ENCODE measurements at places on chromosomes 1 and 21.

DNA sequence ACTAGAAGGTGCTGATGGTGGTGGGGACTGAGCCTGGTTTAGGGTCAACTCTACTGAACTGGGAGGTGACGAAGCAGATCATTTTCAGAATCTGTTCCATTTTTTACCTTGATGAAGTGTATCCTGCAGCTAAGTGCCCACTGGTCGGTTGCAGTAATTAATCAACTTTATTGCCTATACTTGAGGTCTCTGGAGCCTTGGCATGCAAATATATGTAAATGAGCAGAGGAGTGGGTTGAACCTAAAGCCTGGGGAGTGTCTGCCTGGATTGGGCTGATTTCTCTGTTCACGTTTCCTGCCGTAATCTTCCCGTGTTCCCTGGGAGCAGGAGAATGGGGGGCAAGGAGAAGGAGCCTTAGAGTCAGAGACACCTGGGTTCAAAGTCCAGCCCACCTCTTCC lies 286.8 kb downstream of the PTPRU start:
- DNase-seq = no peak

DNA sequence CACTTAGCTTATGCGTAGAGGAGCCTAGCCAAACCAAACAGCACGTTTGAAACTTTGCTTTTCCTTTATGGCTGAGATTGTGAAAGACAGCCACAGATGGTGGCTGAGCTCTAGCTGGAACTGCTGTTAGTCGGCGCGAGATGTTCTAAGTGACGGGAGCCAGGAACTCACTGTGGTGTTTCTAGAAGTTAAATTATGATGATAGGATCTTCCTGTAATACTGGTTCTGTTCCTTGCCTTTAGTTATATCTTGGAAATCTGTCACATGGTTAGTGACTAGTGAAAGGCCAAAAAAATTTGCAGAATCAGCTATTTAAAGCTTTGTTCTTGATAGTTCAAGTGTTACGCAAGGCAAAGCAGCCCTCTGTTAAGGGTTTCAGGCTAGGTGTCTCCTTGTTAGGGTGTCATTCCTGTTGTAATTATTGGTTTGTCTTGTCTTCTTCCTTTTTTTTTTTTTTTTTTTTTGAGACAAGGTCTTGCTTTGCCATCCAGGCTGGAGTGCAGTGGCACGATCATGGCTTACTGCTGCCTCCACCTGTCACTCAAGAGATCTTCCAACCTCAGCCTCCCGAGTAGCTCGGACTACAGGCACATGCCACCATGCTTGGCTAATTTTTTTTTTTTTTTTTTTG lies 22.6 kb downstream of the AK4 start:
- DNase-seq = no peak

GRCh38 chr1:172489847-172490246 lies 43.1 kb upstream of the SUCO start:
- no peak for DNase-seq

DNA sequence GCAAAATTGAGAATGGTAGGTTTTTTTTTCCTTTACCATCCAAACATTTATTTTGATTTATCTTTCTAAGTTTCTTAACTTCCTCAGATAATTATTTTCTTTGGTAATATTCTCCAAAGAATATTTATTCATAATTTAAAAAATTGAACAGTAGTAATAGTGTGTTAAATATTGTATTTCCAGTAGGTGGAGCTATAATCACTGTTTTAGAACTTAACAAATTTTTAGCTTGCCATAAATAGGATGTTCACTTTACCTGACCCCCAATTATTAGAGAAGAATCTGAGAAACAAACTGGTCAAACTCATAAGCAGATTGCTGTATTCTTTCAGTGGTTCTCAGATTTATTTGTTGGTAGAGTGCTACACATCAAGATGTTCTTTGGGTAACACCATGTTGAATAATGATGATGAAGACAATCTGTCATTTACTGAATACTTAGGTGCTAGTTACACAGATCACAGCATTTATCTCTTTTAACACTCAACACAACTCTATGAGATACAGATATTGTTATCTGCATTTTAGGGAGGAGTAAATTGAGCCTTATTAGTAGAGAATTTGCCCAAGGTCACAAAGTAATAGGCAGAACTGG lies 82.4 kb upstream of the GPR88 start:
- DNase-seq = no peak

- no peak for DNase-seq
Measured at GRCh38 chr1:202631076-202631923, 79.0 kb downstream of the SYT2 start.

DNA sequence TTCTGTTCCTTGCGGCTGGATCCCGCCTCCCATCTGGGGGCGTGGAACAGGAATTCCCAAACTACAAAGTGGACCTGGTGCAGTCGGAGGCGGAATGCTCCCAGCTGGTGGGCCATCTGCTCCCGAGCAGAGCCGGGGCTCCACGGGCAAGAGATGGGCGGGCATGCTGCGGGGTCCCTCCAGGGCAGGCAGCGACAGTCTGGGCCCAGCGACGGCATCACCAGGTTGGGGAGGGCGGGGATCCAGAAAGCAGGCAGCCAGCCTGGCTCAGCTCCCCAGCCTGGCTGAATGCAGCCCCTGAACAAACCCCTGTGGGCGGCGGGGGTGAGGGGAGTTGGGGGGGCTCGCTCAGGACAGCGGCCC lies 3.6 kb downstream of the MEGF6 start:
- no peak for DNase-seq

DNA sequence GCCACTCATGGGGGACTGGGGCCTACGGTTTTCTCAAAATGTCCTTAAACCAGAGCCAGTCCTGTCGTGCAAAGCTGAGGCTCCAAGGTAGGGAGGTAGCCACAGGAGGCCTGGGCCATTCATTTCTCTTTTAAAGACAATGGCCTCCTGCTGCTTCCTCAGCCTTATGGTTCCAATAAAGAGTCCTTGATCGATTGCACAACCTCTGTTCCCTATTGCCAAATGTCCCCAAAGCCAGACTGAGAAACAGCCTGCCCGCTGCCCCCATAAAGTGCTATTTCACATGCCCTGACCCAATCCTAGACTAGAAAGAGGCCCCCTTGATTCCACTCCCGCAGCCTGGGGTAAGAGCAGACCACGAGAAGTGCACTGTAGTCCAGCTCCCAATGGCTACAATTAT lies 166.7 kb downstream of the CLIC6 start:
- no peak for DNase-seq

DNA sequence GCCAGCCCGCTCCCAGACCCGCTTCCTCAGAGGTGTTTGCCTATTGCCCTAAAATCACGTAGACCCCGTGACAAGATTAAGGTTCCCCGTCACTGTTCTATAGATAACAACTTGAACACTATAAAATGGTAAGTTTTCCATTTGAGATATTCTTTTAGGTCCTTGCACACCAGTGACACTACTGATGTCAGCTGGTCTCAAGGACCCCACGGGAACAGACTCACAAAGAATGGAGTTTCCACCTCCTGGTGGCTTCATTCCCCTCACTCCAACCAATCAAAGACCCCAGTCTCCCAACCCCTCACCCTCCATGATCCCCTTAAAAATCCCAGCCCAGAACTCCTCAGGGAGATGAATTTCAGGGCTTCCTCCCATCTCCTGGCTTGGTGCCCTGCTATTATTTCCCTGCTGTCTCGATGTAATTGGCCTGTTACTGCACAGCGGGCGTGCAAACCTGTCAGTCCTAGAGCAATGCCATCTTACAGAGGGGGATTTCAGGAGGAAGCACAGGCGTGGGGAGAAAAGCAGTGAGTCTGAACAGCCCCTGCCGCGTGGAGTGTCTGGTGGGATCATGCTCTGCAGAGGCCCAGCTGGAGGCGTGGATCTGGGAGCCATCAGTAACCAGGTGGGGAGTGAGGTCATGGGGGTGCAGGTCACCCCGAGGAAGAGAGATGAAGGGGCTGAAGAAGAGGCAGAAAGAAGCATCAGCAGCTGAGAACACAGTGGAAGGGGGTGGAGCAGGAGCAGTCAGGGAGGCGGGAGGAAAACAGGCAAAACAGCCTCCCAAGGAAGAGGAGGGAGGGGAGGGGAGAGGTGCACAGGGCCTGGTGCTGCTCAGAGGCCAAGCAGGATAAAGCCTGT lies 35.1 kb upstream of the LBR start:
- DNase-seq = no peak

GRCh38 chr1:198047913-198048312 lies 108.9 kb upstream of the NEK7 start:
- no peak for DNase-seq

DNA sequence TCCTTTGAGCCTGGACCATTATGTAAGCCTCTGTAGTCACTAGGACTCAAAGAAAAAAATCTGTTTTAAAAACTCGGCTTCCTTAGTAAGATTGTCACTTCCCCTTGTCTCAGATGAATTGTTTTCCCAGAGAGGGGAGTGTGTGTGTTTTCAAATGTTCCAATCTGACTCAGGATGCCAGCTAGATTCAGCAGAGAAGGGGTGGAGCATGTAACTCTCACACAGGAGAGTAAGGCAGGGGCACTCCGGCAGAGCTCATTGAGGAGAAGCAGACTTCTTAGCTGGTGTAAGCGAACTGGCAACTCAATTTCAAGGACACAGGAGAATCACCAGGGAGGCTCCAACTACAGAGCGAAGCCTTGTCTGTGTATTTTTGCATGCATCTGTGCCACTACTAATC lies 623.2 kb downstream of the LMO4 start:
- DNase-seq = no peak

DNA sequence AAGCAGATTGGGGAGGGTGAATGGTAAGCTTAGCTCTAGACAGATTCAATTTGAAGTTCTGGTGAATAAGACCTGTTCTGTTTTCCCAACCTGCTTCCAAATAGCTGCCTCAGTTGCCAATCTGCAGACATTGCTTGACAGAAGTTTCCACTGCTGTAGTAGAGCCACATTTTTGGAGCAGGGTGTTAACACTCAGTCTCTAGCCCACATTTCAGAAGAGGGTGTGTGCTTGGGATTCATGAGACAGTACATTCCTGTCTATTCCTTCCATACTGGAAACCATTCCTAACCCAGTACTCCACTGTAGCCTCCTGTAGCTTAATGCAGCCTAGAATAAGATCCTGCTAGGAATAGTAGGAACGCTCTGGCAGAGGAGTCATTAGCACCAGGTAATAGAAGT lies 450.5 kb downstream of the NUF2 start:
- no peak for DNase-seq

DNA sequence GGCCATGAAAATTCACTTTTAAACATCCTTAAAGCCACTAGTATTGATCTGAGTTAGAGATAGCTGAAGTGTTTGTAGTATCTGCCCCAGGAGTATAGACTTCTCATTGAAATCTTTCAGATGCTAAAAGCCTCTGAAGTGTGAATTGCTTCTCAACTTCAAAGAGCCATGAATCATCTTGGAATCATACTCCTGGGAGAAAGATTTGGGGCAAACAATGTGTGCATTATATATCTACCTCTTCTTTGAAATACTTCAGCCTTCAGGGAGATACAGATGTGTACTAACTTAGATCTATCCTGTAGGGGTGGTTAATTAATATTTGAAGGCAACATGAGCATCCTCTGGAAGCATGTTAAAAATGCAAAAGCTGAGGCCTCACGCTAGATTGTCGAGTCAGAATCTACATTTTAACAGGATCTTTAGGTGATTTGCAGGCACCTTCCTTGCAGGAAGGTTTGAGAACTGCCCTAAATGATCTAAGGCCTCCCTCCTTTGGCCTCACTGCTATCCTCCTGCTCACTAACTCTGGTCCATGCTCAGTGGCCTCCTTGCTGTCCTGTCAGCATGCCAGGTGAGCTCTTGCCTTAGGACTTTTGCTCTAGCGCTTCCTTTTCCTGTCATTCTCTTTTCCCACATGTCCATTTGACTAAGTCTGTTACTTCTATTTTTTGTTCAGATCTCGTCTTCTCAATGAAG lies 6.0 kb upstream of the SCYL3 start:
- no peak for DNase-seq

All from stimulated activated CD4-positive, alpha-beta T cell treated with anti-CD3 and anti-CD28 coated beads, Interleukin-1b, Interleukin-23, amount 100 ng/mL, for 1 hour (primary cell).